AG10803 (cell line): ENCODE measurements at places on chromosomes 3 and 15.

DNA sequence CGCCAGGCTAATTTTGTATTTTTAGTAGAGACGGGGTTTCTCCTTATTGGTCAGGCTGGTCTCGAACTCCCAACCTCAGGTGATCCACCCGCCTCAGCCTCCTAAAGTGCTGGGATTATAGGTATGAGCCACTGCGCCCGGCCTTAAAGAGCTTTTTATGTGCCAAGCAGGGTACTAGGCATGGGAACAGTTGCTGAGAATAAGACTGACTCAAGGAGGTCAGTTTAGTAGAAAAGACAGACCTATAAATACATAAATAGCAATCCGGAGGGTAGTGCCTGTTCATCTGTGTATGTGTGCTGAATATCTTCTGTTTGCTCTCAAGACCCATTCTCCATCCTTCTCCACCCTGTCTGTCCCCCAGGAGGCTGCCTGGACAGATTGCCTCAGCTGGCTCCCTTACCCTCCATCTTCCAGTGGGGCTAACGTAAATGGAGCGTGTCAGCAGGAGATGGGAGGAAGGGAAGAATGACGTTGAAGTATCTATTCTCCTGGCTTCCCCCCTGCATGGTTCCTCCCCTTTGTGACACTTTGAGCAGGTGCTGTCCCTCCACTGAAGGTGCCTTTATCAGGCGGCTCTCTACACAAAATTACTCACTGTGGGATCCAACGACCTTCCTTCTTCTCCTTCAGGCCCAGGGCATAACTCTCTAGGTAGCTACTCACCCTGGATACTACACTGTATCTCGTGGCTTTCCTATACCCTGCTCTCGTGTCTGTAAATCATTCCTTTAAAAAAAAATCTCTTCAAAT is 31.1 kb downstream of the FBXO40 start:
- no peak for DNase-seq

DNA sequence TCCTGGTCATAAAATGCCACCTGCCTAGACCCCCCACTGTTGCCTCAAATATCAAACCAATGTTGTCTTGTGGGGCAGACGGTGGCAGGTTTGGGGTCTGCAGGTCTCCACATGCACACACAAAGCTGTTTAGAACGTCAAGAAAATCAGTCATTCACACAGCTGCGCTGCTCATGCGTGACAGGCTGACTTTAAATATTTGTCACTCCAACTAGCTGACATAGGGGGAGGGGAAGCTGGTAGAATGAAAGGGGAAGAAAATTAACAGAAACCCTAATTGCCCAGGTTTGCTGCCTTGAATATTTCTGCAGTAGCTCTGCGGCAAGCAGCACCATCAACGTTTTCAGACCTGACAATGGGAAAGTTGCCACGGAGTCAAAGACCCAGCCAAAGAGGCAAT is 201.8 kb downstream of the ABHD5 start:
- no peak for DNase-seq

DNA sequence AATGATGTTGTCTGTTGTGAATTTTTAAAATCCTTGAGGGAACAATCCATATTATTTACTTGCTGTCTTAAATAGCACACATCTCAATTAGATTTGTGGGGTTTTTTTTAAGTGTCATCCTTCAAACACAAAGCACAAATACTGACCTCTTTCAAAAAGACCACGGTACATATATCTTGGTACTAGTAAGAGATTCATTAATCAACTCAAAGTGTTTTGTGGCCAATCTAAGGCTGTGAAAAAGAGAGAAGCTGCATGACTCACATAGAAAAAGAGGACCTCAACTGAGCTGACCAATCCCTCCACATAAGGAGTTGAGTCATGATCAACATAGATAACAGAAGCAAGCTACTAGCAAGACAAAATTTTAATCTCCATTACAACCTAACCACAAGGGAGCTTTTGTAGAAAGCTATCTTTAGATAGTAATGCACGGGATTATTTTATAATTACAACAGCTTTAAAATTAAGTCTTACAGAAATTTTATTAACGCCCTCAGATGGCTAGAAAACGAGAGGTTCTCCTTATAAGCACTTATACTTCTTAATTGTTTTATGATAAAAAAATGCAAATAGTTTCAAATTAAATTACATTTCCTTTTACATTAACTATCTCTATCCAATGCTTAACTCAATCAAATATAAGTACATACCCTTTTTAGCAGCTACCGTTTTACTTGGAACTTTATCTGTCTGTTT is 60.5 kb downstream of the TOP2B start:
- DNase-seq: peak; percentile 62

GRCh38 chr3:119637679-119638477 is 22.5 kb downstream of the POPDC2 start:
- DNase-seq: peak; percentile 90

DNA sequence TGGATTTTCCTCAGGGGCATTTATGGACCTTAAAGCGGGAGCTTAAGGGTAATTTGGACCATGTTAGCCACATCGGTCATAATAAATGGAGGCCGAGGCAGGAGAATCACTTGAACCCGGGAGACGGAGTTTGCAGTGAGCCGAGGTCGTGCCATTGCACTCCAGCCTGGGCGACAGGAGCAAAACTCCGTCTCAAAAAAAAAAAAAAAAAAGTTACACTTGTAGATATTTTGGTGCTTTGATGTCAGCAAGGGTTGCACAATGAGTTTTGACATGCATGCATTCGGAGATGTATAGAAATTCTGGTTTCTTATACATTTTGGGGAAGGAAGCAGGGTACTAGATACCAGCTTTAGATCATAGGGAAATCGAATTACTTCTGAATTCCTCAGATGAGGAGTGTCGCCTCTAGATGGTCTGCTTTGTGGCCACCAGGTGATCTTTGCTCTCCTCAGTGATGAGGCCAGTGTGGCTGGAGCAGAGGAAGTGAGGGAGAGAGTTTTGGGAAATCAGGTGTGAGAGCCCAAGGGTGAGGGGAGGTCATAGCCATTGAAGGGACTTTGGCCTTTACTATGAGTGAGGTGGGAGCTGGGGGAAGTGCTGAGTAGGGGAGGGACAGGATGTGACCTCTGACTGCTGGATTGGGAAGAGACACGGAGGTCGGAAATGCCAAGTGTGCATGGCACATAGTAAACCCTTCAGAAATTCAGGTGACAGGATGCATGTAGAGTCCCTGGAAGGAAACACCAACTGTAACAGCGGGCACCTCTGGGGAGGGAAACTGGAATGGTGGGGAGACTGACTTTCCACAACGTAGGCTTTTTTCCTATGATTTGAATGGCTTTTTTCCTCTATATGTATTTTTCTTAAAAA is 8.4 kb upstream of the RBSN start:
- no peak for DNase-seq

DNA sequence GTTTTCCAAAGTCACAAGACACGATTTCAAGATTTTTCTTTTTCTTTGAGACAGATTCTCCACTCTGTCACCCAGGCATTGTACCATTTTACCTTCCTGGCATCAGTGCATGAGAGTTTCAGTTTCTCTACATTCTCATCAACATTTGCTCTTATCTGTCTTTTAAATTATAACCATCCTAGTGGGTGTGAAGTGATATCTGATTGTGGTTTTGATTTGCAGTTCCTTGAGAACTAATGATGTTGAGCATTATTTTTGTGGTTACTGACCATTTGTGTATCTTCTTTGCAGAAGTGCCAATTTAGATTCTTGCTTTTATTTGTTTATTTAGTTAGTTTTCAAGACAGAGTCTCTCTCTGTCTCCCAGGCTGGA is 41.2 kb downstream of the ADIPOQ start:
- DNase-seq: no peak

DNA sequence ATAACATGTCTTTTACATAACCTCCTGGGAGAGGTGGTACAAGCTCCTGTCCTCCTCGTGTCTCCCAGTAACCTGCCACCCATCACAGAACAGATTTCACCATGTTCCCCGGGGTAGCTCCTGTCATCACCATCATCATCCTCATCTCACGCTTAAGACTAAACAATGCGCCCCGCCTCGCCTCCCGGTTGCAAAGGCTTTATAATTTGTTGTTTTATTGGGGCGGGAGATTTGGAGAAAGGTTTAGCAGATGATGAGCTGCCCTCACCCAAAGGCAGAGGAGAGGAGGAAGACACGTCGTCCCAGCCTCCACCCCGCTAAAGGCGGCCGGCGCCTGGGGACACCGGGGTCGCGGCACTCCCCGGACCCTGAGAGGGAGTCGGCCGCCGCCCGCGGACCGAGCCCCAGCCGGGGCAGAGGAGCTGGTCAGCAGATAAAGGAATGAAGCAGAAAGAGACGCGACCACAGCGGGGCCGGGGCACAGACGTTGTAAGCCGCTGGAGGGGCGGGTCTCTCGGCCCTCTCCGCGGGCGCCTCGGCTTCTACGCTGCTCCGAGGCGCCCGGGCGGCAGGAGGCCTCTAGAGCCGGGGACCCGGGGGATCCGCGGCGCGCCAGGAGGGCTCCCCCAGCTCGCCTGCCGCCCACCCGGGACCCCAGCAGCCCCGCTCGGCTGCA is 589 bp downstream of the HERC1 start:
- peak; percentile 35 for DNase-seq

GRCh38 chr3:137148406-137148805 is 190.6 kb downstream of the IL20RB start:
- DNase-seq: no peak

GRCh38 chr15:98650417-98651035 is 2.2 kb downstream of the IGF1R start:
- DNase-seq: peak; percentile 41

GRCh38 chr3:116034086-116034485 is 410.8 kb downstream of the GAP43 start:
- no peak for DNase-seq

GRCh38 chr3:161208931-161209330 is 12.2 kb upstream of the NMD3 start:
- no peak for DNase-seq

- peak; percentile 68 for DNase-seq
Observed at GRCh38 chr15:36479200-36479896, 100.1 kb upstream of the CDIN1 start.

DNA sequence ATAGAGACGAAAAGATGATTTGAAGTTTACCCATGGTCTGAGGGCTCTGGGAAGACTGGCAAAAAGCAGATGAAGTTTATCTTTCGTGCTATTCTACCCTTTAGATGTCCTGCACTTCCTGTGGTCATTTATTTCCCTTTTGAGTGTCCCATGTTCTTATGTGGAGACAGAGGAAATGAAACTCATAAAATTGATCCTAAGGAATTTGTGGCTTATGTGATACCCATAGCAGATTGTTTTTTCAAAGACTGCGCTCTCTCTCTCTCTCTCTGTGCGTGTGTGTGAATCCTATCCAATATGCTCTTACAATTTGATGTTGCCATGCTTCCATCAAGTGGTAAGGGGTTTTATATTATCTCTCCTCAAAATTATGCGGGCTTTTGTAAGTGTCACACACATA is 607.5 kb upstream of the DPPA4 start:
- no peak for DNase-seq

GRCh38 chr3:43558171-43558570 is 63.6 kb downstream of the ANO10 start:
- no peak for DNase-seq

GRCh38 chr15:56325186-56325585 is 40.0 kb upstream of the TEX9 start:
- DNase-seq: peak; percentile 67

DNA sequence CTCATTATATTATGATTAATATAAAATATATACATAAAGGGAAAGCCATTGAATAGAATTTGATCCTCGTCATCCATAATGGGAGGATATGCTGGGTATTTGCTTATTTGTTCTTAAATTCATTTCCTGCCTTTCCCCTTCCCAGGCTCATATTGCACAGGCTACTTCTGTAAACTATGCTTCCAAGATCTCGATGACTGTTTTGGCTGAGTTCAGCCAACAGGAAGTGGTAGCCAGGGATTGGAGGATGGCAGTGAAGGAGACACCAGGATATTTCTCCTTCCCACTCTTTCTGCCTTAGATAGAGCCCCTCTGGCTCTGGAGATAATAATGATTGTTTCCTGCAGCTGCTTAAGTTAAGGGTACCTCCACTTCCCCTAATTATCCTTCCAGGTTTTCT is 44.3 kb upstream of the DYNC1LI1 start:
- peak; percentile 36 for DNase-seq

- DNase-seq: no peak
Observed at GRCh38 chr15:80501476-80501875, 97.3 kb downstream of the ARNT2 start.

GRCh38 chr3:37216597-37217097 is 42.3 kb upstream of the LRRFIP2 start:
- DNase-seq: no peak

- DNase-seq: no peak
Observed at GRCh38 chr3:133890972-133891644, 4.6 kb downstream of the RAB6B start.

GRCh38 chr3:193843474-193844301 is 250.7 kb downstream of the OPA1 start:
- DNase-seq: no peak

- DNase-seq: no peak
Observed at GRCh38 chr3:52146189-52146588, 8.0 kb downstream of the POC1A start.

GRCh38 chr15:87753539-87753938 is 503.0 kb downstream of the NTRK3 start:
- DNase-seq: no peak

GRCh38 chr3:108322352-108322751 is 26.0 kb downstream of the HHLA2 start:
- DNase-seq: no peak

GRCh38 chr3:50259432-50260026 is 9.4 kb upstream of the SEMA3B start:
- DNase-seq: no peak
